Karpas-422 (cell line): ENCODE measurements at places on chromosomes 16 and 17. TPM values are rescaled to one million over a fixed set of nuclear protein-coding genes. Genes with fewer than 3 reads are reported as not detected.

GRCh38 chr17:77287432-77288068, 146.8 kb downstream of the SEC14L1 start:
- no peaks in the 10 kb centered on the region for H3K4me1 ChIP-seq
- no peak overlapping the region for H3K4me3 ChIP-seq

Gene C1QL1
- total RNA-seq = not detected in 2 replicates

GRCh38 chr16:77330332-77331042, 104.3 kb downstream of the ADAMTS18 start:
- H3K4me3 ChIP-seq = no peak overlapping the region
- no peaks in the 10 kb centered on the region for H3K27me3 ChIP-seq
- H3K36me3 ChIP-seq = no peaks in the 10 kb centered on the region
- H3K4me1 ChIP-seq = no peaks in the 10 kb centered on the region

DNA sequence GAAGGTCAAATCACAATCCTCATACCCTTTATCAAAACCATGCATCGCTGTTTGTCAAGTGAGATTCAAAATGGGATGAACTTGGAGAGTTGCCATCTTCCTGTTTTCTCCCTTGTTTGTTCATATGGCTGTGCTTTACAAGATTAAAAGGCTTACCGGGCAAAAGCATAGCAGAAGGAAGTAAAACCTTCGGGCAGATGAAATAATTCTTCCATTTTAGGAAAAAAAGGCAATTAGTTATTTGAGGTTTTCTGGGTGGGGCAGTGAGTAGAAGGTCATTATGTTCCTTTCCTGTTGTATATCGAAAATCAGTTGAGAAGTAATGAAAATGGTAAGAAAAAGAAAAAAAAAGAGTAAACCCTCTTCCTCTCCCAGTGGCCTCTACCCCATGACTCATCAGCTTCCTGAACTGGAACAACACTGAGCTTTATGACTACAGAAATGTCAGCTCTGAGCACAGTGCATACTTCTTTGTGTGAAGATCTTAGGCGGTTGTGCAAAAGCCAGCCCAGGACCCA, 369.2 kb downstream of the CDH13 start:
- DNase-seq = peak; percentile 71
- H3K4me3 ChIP-seq = no peak overlapping the region
- no peaks in the 10 kb centered on the region for H3K36me3 ChIP-seq
- 0 out of 2 replicates have a peak overlapping the region, but pooled peaks have one; percentile 3 for H3K27ac ChIP-seq

Gene KRTAP4-3
- total RNA-seq = not detected in 2 replicates

- no peak overlapping the region for H3K4me3 ChIP-seq
- peaks cover 3% of the 10 kb centered on the region; the same call in 1 of the 2 replicates for H3K27me3 ChIP-seq
- no peak for DNase-seq
Measured at GRCh38 chr17:58052407-58052806, 30.8 kb upstream of the DYNLL2 start.

Gene AKAP1
- 56.1 and 71.2 TPM in 2 replicates for total RNA-seq

DNA sequence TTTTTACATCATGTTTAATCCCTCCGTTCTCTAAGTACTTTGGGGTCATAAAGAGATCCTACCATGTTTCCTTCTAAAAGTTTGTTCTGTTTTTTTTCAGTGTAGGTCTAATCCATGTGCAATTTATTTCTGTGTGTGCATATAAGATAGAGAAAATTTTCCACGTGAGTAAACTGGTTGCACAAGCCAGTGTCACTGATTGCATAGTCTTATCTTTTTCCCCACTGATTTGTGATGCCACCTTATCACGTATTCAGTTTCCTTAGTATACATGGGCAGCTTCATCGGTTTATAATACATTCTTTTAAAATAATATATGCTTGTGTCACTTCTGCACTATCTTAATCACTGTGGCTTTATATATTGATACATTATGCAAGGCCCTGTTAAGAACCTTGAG, 49.2 kb downstream of the MRTFB start:
- H3K4me1 ChIP-seq = no peaks in the 10 kb centered on the region
- H3K4me3 ChIP-seq = no peak overlapping the region
- DNase-seq = no peak
- H3K27me3 ChIP-seq = no peaks in the 10 kb centered on the region
- no peak overlapping the region for H3K27ac ChIP-seq
- no peaks in the 10 kb centered on the region for H3K36me3 ChIP-seq

Gene SLC5A10
- total RNA-seq = not detected in 2 replicates

DNA sequence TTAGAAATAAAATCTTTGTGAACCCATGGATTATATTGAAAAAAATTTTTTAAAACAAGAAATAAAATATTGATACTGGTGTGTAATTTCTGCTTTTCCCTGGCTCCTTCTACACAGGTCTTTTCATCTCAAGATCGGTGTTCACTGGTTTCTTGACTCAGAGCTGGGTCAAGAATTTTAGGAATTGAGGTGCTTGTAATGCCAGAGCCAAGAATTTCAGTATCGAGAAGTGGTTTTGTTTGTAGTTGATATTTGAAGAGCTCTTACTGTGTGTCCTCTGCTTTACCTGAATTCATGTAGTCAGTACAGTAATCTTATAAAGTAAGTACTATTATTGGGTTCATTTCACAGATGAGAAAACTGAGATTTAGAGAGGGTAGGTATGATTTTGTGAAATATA, 7.3 kb downstream of the WWP2 start:
- H3K36me3 ChIP-seq = no peaks in the 10 kb centered on the region
- no peak overlapping the region for H3K4me3 ChIP-seq
- peaks cover 62% of the 10 kb centered on the region for H3K4me1 ChIP-seq
- peak overlapping the region; percentile 48 for H3K27ac ChIP-seq

- H3K4me3 ChIP-seq = no peak overlapping the region
- no peak overlapping the region for H3K27ac ChIP-seq
- no peaks in the 10 kb centered on the region for H3K4me1 ChIP-seq
- no peaks in the 10 kb centered on the region for H3K27me3 ChIP-seq
- H3K36me3 ChIP-seq = no peaks in the 10 kb centered on the region; the same call in 1 of the 2 replicates
Measured at GRCh38 chr16:80739523-80739922, 64.9 kb downstream of the CDYL2 start.

- no peak overlapping the region for H3K4me3 ChIP-seq
- no peaks in the 10 kb centered on the region for H3K4me1 ChIP-seq
- no peak for DNase-seq
- H3K36me3 ChIP-seq = no peaks in the 10 kb centered on the region
Measured at GRCh38 chr16:63744077-63744874, 1377.6 kb downstream of the CDH11 start.

GRCh38 chr16:21600031-21600773, 825 bp downstream of the METTL9 start:
- H3K4me3 ChIP-seq = peak overlapping the region; percentile 85
- H3K27ac ChIP-seq = peak overlapping the region; percentile 75
- H3K27me3 ChIP-seq = no peaks in the 10 kb centered on the region
- peaks cover 29% of the 10 kb centered on the region for H3K4me1 ChIP-seq
- peak; percentile 74 for DNase-seq

Gene ZNF423
- not detected in 2 replicates for total RNA-seq

GRCh38 chr17:37488009-37488604, 1.6 kb upstream of the DUSP14 start:
- no peaks in the 10 kb centered on the region for H3K36me3 ChIP-seq
- peak; percentile 51 for DNase-seq
- no peaks in the 10 kb centered on the region for H3K27me3 ChIP-seq

Gene AGRP
- not detected in 2 replicates for total RNA-seq

Gene KRT9
- not detected in 2 replicates for total RNA-seq

- H3K27me3 ChIP-seq = no peaks in the 10 kb centered on the region
- DNase-seq = no peak
- no peaks in the 10 kb centered on the region for H3K4me1 ChIP-seq
- no peak overlapping the region for H3K4me3 ChIP-seq
Measured at GRCh38 chr16:78576941-78577340, 477.5 kb downstream of the WWOX start.

DNA sequence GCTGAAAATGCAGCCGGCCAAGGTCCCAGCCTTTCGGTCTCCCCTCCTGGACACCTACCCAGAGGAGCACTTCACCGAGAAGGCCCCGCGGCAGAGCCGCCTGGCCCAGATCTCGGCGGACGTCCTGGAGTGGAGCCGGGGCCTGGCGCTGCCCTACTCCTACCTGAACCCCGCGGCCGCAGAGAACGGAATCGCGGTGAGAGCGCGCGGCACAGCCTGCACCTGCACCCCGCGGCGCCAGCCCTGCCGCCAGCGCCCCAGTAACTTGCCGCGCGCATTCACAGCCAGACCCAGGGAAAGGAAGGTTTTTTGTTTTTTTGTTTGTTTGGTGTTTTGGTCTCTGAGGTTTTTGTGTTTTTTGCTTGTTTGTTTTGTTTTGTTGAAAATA, 15.2 kb downstream of the ALOX12B start:
- H3K36me3 ChIP-seq = no peaks in the 10 kb centered on the region
- H3K4me3 ChIP-seq = no peak overlapping the region
- H3K4me1 ChIP-seq = no peaks in the 10 kb centered on the region
- DNase-seq = no peak

GRCh38 chr17:66123163-66123562, 68.8 kb downstream of the CEP112 start:
- no peaks in the 10 kb centered on the region for H3K4me1 ChIP-seq
- H3K27me3 ChIP-seq = no peaks in the 10 kb centered on the region
- DNase-seq = no peak
- H3K4me3 ChIP-seq = no peak overlapping the region
- no peaks in the 10 kb centered on the region for H3K36me3 ChIP-seq
- no peak overlapping the region for H3K27ac ChIP-seq
